Activated naive CD8-positive, alpha-beta T cell treated with anti-CD3 and anti-CD28 coated beads, Interleukin-2, amount 10 ng/mL, durations not matched to agents 7 days and 5 days (primary cell): ENCODE measurements at places on chromosomes 2 and 18. TPM values are rescaled to one million over a fixed set of nuclear protein-coding genes. Genes with fewer than 3 reads are reported as not detected.
A peak's percentile ranks its signal among the peaks of the same experiment; 100 is the strongest.

DNA sequence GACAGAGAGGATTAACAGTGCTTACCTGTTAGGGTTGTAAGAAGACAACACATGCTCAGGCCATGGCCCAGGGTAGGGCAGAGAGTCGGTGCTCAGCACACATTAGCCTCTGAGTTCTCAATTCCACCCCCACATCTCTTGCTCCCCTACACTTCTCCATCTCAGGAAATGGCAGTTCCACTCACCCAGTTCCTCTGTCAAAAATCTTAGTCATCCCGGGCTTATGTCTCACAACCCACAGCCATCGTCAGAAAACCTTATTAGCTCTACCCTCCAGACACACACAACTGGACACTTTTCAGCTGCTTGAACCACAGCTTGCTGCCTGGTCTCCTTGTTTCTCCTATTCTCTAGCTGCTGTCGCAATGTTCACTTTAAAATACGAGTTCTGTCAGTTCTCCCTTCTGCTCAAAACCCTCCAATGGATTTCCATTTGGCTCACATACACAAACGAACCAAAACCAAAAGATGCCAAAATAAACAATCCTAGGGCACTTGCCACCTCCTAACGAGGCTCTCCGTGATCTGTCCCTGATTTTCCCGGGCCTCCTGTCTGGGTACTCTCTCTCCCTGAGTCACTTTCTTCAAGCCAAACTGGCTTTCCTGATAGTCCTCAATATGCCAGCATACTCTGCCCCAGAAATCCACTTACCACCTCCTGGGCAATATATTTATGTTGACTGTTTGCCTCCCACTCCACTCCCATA is 89.7 kb downstream of the KCTD1 start:
- no peak for DNase-seq
- H3K27ac ChIP-seq = no peak overlapping the region
- no peaks in the 10 kb centered on the region for H3K27me3 ChIP-seq
- no peak overlapping the region for H3K4me3 ChIP-seq
- H3K4me1 ChIP-seq = peaks cover 13% of the 10 kb centered on the region

GRCh38 chr2:196341277-196341841 is 170.0 kb upstream of the STK17B start:
- no peak overlapping the region for H3K4me3 ChIP-seq
- no peak overlapping the region for H3K27ac ChIP-seq
- DNase-seq = no peak
- H3K36me3 ChIP-seq = no peaks in the 10 kb centered on the region
- H3K27me3 ChIP-seq = peaks cover 7% of the 10 kb centered on the region

DNA sequence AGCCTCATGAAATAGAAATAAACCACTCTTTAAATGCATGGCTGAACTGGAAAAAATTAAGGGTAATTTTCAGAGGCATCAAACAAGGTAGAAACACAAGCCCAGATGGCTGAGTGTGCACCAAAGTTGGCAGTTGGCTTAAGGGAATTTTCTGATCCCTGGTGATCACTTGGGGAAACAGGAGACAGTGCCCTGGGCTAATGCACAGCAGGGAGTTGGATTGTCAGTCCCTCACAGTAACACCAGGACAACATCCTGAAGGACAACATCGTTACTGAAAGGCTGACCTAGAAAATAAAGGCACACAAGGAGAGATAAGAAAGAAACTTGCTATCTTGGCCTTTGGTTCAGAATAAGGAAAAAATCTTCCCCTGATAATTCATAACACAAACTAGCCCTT is 417.0 kb downstream of the SLC4A3 start:
- H3K4me1 ChIP-seq = no peaks in the 10 kb centered on the region
- no peak overlapping the region for H3K27ac ChIP-seq
- no peaks in the 10 kb centered on the region for H3K36me3 ChIP-seq
- H3K4me3 ChIP-seq = no peak overlapping the region
- no peak for DNase-seq

- H3K27ac ChIP-seq = no peak overlapping the region
- no peak overlapping the region for H3K4me3 ChIP-seq
- H3K4me1 ChIP-seq = no peaks in the 10 kb centered on the region
- H3K36me3 ChIP-seq = peaks cover 2% of the 10 kb centered on the region
These were observed 47.3 kb upstream of the TANK start for GRCh38 chr2:161112908-161113307.

DNA sequence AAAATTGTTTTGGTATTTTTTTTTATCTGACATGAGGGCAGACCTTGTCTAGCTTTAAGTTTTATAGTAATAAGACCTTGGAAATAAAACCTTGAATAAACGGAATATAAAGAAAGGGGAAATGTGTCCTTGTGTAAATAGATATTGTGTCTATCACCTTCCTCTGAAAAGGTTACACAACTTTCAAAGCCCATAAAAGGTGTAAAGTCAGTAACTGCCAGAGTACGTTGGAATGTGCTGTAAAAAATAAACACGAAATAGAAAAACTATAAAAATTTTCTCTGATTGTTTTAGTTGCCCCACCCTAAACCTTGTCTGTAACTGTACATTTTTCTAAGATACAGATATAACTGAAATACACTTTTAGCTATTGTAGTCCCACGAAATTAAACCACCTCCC is 82.3 kb downstream of the ZEB2 start:
- peaks cover 2% of the 10 kb centered on the region for H3K27me3 ChIP-seq
- no peak for DNase-seq
- H3K4me1 ChIP-seq = no peaks in the 10 kb centered on the region

GRCh38 chr2:37457401-37457901 is 113.0 kb downstream of the QPCT start:
- peaks cover 27% of the 10 kb centered on the region for H3K4me1 ChIP-seq
- peaks cover 14% of the 10 kb centered on the region for H3K36me3 ChIP-seq
- H3K27me3 ChIP-seq = no peaks in the 10 kb centered on the region

- H3K4me1 ChIP-seq = peaks cover 7% of the 10 kb centered on the region
- peak overlapping the region; percentile 64 for H3K4me3 ChIP-seq
- peaks cover 1% of the 10 kb centered on the region for H3K36me3 ChIP-seq
These were observed 1.2 kb downstream of the RTKN start for GRCh38 chr2:74440378-74441169.

DNA sequence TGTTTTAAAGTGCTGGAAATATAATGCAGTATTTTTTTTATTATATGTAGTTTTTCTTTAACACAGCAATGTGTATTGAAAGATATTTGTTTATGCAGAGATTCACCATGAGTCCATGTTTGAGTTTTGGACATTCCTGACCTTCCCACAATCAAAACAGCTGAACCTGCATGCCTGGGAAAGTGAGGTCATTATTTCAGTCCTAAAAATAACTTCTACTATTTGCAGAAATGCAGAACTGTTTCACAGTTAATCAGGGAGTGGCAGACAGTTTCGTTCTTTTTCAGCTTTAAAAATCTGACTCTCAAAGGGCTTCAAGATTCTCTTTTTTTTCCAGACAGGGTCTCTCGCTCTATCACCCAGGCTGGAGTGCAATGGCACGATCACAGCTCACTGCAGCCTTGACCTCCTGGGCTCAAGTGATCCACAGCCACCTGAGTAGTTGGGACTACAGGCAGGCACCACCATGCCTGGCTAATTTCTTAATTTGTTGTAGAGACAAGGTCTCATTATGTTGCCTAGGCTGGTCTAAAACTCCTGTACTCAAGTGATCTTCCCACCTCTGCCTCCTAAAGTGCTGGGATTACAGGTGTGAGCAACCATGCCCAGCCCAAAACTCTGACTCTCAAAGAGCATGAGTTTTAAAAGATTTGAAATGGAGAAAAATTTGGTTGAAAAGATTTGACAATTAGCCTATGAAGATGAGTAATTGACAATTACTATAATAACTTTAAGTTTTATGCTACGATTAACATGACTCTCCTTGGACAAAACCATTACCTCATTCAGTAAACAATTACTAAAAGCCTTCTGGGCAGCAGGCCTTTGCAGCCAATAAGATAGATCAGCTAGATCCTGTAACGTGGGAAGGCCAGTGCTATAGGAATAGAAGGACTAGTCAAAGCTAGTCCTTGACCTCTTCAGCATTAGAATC is 5.0 kb upstream of the MYL12B start:
- H3K4me1 ChIP-seq = peaks cover 57% of the 10 kb centered on the region
- no peak overlapping the region for H3K4me3 ChIP-seq
- H3K27me3 ChIP-seq = no peaks in the 10 kb centered on the region
- DNase-seq = no peak
- H3K36me3 ChIP-seq = peaks cover 57% of the 10 kb centered on the region
- no peak overlapping the region for H3K27ac ChIP-seq

Gene MAPK4
- total RNA-seq = not detected

- no peak for DNase-seq
- H3K27ac ChIP-seq = no peak overlapping the region
- H3K4me1 ChIP-seq = no peaks in the 10 kb centered on the region
- H3K27me3 ChIP-seq = no peaks in the 10 kb centered on the region
- no peaks in the 10 kb centered on the region for H3K36me3 ChIP-seq
These were observed 48.1 kb upstream of the SNTG2 start for GRCh38 chr2:902584-902983.

Gene G6PC2
- total RNA-seq = not detected

GRCh38 chr18:36760598-36760997 is 68.2 kb downstream of the TPGS2 start:
- no peak overlapping the region for H3K4me3 ChIP-seq
- no peaks in the 10 kb centered on the region for H3K4me1 ChIP-seq
- no peaks in the 10 kb centered on the region for H3K36me3 ChIP-seq
- peaks cover 2% of the 10 kb centered on the region for H3K27me3 ChIP-seq
- DNase-seq = no peak

Gene MXD1
- total RNA-seq = 14.3 TPM

Gene DYNAP
- not detected for total RNA-seq

Gene ABCB11
- total RNA-seq = not detected

DNA sequence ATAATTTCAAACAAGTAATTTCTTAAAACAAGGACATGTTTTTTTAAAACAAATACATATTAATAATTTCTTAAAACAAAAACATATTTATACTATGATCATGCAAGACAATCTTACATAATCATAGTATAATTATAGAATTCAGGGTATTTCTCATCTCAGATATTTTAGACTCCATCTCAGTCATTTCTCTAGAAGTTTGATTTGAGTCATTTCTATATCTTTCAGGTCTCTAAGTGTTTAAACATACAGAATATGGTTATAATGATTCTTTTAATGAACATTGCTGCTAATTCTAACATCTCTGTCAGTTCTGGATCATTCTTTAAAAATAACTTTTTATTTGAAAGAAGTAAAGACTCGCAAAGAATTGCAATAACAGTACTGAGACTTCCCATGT is 154.2 kb upstream of the KYNU start:
- H3K27me3 ChIP-seq = no peaks in the 10 kb centered on the region
- H3K36me3 ChIP-seq = no peaks in the 10 kb centered on the region
- no peak overlapping the region for H3K27ac ChIP-seq
- no peak for DNase-seq
- no peak overlapping the region for H3K4me3 ChIP-seq
- no peaks in the 10 kb centered on the region for H3K4me1 ChIP-seq

Gene CHRND
- total RNA-seq = not detected

- DNase-seq = no peak
- no peak overlapping the region for H3K27ac ChIP-seq
- no peak overlapping the region for H3K4me3 ChIP-seq
- no peaks in the 10 kb centered on the region for H3K27me3 ChIP-seq
These were observed 131.5 kb downstream of the MBP start for GRCh38 chr18:77001041-77001440.

GRCh38 chr2:105567996-105568494 is 169.2 kb upstream of the FHL2 start:
- H3K27ac ChIP-seq = no peak overlapping the region
- H3K4me3 ChIP-seq = peak overlapping the region; percentile 72
- H3K27me3 ChIP-seq = peaks cover 11% of the 10 kb centered on the region
- H3K36me3 ChIP-seq = no peaks in the 10 kb centered on the region
- no peak for DNase-seq
- H3K4me1 ChIP-seq = peaks cover 5% of the 10 kb centered on the region

Gene GPR39
- not detected for total RNA-seq
